GM04504 (cell line): ENCODE measurements at places on chromosomes 1 and 21.

- no peak for DNase-seq
These were observed 37.1 kb upstream of the CAP1 start for GRCh38 chr1:40003156-40004093.

DNA sequence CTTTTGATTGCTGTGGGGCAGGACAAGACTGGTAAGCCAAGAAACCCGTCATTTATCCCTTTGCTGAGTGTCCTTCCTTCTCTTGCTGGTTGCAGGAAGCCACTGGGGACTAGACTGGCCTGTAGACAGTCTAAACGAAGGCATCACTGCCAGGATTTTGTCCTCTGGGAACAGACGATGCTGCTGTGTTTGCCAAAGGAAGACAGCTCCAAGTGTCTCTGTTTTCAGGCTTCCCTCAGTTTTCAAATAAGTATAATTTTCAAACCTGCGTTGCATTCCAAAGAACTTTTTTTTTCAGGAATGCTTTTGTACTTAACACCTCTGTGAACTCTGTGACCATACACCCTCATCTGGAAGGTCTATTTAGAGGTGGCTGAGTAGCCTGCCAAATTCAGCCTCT, 269.4 kb downstream of the HLX start:
- no peak for DNase-seq

- no peak for DNase-seq
These were observed 15.2 kb upstream of the PGBD2 start for GRCh38 chr1:248890549-248891498.

- no peak for DNase-seq
These were observed 12.2 kb downstream of the TNNT2 start for GRCh38 chr1:201365251-201365650.

GRCh38 chr1:8631163-8631562, 186.3 kb downstream of the RERE start:
- no peak for DNase-seq
